ENCODE measurements at places on chromosomes 6 and 20. TPM values are rescaled to one million over a fixed set of nuclear protein-coding genes. Genes with fewer than 3 reads are reported as not detected.

GRCh38 chr20:13756551-13756950 is 28.2 kb downstream of the ESF1 start:
- no peak overlapping the region for H3K27ac ChIP-seq
- no peak for DNase-seq
- peaks cover 6% of the 10 kb centered on the region for H3K36me3 ChIP-seq

DNA sequence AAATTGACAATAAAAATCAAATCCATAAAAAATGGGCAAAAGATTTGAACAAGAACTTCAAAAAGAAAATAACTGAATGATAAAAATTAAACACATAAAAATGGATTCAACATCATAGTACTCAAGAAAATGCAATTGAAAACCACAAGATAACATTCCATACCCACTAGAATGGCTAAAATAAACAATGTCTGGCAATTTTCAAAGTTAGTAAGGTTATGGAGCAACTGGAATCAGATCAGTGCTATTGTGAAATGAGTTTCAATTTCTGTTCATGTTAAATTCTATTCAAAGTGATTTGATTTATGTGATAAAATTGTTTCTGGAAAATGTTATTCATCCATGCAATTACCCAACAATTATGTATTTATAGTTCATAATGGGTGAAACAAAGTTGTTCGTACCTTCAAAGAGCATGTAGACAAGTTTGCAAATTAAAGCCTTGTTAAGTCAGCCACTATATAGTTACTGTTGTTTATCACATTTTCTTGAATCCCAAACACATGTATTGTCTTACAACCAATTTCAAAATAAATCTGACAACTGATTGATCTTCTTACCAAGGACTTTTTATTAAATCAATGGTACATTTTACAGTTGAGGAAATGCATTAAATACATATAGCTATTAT is 151.5 kb upstream of the CENPW start:
- no peak overlapping the region for H3K27ac ChIP-seq
- no peak overlapping the region for H3K4me3 ChIP-seq
- no peaks in the 10 kb centered on the region for H3K4me1 ChIP-seq
- H3K36me3 ChIP-seq: no peaks in the 10 kb centered on the region
- no peaks in the 10 kb centered on the region for H3K27me3 ChIP-seq
- no peak for DNase-seq

The RRP36 gene
- 25.2 TPM for total RNA-seq

GRCh38 chr6:150841697-150842096 is 23.8 kb upstream of the MTHFD1L start:
- H3K27me3 ChIP-seq: no peaks in the 10 kb centered on the region
- no peak overlapping the region for H3K4me3 ChIP-seq
- no peaks in the 10 kb centered on the region for H3K36me3 ChIP-seq
- H3K27ac ChIP-seq: no peak overlapping the region

The BTBD3 gene
- 2.4 TPM for total RNA-seq

The SLC22A2 gene
- total RNA-seq: not detected

DNA sequence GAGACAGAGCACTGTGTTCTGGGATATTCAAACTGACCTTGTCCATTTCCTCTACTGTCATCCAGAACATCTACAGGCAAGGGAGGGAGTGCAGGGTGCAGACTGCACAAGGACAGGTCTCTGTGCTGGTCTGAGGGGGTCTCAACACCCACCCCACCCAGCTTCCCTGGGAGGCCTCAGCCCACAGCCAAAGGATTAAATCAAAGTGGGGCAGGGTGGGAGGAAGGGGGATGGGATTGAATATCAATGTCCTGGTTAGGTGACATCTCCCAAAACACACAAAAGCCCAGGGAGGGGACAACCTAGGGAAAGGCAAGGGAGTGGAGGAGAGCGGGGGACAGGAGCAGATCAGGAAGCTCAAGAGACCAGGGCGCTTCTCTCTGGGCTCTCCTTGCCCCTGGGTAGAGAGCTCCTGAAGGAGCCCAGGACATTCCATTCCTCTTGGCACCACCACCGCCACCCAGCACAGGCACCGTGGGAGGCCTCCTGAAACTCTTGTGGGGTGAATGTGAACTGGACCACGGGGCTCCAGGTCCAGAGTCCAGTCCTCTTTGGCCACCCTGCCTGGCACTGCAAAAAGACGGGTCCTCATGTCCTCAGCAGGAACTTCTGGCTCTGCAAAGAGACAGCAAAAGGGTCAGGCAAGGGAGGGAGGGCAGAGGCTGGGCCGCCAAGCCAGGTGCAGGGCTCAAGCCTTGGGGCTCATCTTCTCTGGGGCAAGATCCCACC is 73.9 kb downstream of the JPH2 start:
- peaks cover 5% of the 10 kb centered on the region for H3K4me1 ChIP-seq
- H3K4me3 ChIP-seq: no peak overlapping the region
- H3K27ac ChIP-seq: no peak overlapping the region
- peaks cover 5% of the 10 kb centered on the region for H3K36me3 ChIP-seq

DNA sequence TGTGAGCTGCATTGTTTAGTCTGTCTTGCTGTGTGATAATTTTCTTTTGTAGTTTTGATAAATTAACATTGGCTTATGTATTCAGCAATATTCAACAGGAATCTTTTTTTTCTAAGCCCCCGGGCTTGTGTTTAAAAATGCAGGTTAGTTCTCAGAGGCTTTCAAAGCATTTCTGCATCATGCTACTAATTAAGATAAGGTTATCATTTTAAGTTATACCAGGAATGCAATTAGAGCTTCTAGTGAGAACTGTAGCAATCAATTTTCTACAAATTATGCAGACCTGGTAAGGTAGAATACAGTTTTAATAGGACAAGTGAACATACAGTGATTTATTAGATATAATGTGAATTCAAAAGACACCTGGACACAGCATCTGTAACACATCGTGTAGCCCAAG is 179.2 kb downstream of the PRL start:
- no peaks in the 10 kb centered on the region for H3K36me3 ChIP-seq
- H3K4me3 ChIP-seq: no peak overlapping the region

The E2F1 gene
- 2.6 TPM for total RNA-seq

The HBS1L gene
- 94.0 TPM for total RNA-seq

The CRISP2 gene
- total RNA-seq: not detected

DNA sequence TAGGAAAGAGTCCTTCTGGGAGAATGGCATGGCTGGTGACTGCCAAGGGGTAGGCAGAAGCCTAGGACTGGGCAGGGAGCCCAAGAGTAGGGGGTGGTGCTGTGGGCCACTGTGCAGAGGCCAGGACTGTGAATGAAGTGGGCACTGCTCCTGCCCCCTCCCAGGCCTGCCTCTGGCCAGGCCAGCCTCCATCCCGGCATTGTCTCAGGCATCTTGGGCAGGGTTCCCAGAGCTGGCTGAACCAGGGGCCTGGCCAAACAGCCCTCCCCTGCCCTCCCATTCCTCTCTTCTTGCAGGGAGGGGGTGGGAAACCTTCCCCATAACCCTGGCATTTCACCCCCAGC is 81.6 kb downstream of the MRPL14 start:
- H3K27me3 ChIP-seq: peaks cover 17% of the 10 kb centered on the region
- H3K4me3 ChIP-seq: no peak overlapping the region
- peaks cover 3% of the 10 kb centered on the region for H3K4me1 ChIP-seq
- no peaks in the 10 kb centered on the region for H3K36me3 ChIP-seq
- no peak for DNase-seq

DNA sequence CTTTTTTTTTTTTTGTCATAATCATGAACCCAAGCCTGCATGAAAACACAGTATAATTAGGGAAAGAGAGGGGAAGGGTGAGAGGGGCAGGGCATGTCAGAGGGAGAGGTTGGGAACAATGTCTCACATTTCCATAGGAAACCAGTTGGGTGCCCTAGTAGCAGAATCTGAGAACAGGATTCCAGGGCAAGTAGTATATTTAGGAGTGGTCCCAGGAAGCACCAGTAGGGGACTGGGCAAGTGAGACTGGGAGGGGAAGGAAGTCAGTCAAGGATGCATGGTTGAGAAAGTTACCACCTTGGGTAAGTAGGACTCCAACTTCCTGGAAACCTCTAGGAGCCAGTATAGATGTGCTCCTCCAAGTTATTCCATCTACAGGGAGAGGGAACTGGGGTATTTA is 88.6 kb upstream of the MAFB start:
- H3K4me1 ChIP-seq: peaks cover 11% of the 10 kb centered on the region
- H3K27me3 ChIP-seq: no peaks in the 10 kb centered on the region
- H3K36me3 ChIP-seq: no peaks in the 10 kb centered on the region

The TSBP1 gene
- total RNA-seq: not detected

GRCh38 chr20:46093531-46093930 is 3.8 kb upstream of the NCOA5 start:
- no peak overlapping the region for H3K4me3 ChIP-seq
- DNase-seq: no peak
- H3K27ac ChIP-seq: no peak overlapping the region
- peaks cover 10% of the 10 kb centered on the region for H3K27me3 ChIP-seq

The HAO1 gene
- not detected for total RNA-seq

- H3K27ac ChIP-seq: no peak overlapping the region
- DNase-seq: no peak
- H3K4me3 ChIP-seq: no peak overlapping the region
Observed at GRCh38 chr6:144785056-144785455, 499.9 kb downstream of the UTRN start.

- peaks cover 4% of the 10 kb centered on the region for H3K4me1 ChIP-seq
- no peak overlapping the region for H3K4me3 ChIP-seq
- no peak overlapping the region for H3K27ac ChIP-seq
- DNase-seq: no peak
Observed at GRCh38 chr6:150646228-150646627, 46.5 kb downstream of the PLEKHG1 start.

- H3K4me1 ChIP-seq: peaks cover 27% of the 10 kb centered on the region
- H3K27me3 ChIP-seq: no peaks in the 10 kb centered on the region
- no peak overlapping the region for H3K4me3 ChIP-seq
- peaks cover 8% of the 10 kb centered on the region for H3K36me3 ChIP-seq
- H3K27ac ChIP-seq: peak overlapping the region; percentile 77
Observed at GRCh38 chr20:33377366-33377765, 24.0 kb downstream of the CDK5RAP1 start.

- H3K4me3 ChIP-seq: no peak overlapping the region
- H3K4me1 ChIP-seq: no peaks in the 10 kb centered on the region
- H3K36me3 ChIP-seq: no peaks in the 10 kb centered on the region
Observed at GRCh38 chr6:68876792-68877493, 241.9 kb downstream of the ADGRB3 start.

DNA sequence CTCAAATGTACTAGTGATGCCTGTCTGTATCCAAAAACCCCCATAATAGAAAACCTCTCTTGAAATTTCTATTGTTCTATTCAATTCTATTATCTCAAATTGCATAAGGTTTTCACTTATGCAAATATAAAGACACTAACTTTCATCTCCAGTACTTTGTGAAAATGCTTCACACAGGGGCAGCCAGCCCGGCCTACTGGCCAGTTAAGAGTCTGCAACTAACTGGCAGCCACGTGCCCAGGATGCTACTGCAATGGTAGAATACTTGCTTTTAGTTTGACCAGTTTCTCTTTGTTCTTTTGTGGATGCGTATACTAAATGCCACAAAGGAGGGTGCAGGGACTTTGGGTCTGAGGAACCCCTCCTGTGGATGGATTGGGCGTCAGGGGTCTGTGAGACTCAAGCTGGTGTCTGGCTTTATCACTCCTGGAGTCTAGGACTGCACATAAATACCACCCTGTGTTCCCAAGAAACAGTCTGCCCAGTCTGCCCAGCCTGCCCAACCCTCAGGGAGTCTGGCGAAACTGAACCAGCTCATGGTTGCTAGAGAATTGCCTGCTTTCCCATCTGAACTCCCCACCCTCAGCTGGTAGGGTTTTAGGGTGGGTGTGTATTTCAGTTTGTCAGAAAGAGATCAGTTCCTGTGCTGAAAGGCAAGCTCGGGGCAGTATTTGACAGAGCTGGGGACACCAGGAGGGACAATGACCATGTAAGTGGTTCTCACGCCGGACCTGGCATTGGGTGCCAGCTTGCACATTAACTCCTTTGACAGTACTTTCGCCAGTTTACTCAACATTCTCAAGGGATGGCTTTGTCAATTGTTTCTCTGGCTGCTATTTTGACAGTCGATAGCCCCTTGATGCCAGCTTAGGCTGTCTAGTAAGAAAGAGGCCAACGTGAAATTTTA is 558.2 kb upstream of the JAG1 start:
- no peak overlapping the region for H3K27ac ChIP-seq
- no peaks in the 10 kb centered on the region for H3K4me1 ChIP-seq
- H3K27me3 ChIP-seq: no peaks in the 10 kb centered on the region
- no peak for DNase-seq

DNA sequence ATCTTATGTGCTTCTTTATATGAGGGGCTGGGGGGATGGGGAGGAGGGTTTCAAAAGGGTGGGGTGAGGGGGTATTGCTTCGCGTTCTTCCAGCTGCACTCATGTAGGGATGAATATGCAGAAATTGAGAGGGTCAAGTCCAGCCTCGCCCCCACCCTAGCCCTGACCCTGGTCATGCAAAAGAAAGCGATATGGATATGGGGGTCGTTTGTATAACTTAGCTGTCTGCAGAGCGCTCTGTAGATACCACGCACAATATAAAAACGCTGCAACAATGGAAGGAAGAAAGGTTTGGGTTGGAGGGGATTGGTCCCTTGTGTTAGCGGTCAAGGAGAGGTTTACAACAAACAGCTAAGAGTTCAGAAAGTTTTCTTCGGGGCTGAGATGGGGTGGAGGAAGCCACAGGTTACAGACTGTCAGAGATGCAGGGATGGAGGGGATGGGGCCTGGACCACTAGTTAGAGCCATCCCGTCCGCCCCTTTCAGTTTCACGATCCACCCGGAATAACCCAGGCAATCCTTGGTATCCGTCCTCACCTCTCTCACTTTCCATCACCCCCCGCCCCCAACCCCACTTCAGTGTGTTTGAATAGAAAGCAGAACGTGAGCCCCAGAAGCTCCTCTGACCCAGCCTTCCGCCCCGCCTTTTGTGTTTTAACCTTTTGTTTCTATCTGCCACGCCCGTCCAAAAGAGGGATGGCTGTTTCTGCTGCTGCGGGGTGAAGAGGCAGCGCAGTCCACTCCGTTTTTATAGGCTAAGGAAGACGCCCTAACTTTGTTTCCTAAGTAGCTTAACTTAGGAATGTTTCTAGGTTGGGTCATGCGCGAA is 73.5 kb downstream of the SOX4 start:
- peaks cover 67% of the 10 kb centered on the region for H3K27me3 ChIP-seq
- no peak for DNase-seq
- no peak overlapping the region for H3K27ac ChIP-seq
- peaks cover 5% of the 10 kb centered on the region for H3K36me3 ChIP-seq
- H3K4me3 ChIP-seq: peak overlapping the region; percentile 50

DNA sequence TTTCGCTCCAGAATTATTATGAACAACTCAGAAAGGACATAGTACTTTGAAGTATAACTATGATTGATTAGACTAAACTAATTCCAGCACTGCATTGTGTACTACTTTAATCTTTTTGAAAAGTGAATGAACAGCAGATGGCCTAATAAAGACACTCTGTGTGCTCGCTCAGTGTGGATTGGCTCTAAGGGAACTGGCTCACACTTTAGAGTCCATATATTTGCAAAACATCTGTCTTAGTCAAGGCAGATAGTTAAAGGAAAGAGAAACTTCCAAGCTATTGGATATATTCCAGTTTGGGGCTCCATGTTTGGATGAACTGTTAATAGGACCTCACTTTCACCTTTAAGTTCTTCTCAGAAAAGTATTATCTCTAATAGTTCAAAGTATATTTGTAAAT is 218.9 kb downstream of the EYA4 start:
- no peak overlapping the region for H3K4me3 ChIP-seq
- H3K27me3 ChIP-seq: no peaks in the 10 kb centered on the region
- H3K4me1 ChIP-seq: no peaks in the 10 kb centered on the region
- H3K36me3 ChIP-seq: no peaks in the 10 kb centered on the region
- H3K27ac ChIP-seq: no peak overlapping the region
- DNase-seq: no peak

The MCHR2 gene
- total RNA-seq: not detected

Measured in T-helper 17 cell (primary cell).